ENCODE measurements at places on chromosomes 2 and 18.

DNA sequence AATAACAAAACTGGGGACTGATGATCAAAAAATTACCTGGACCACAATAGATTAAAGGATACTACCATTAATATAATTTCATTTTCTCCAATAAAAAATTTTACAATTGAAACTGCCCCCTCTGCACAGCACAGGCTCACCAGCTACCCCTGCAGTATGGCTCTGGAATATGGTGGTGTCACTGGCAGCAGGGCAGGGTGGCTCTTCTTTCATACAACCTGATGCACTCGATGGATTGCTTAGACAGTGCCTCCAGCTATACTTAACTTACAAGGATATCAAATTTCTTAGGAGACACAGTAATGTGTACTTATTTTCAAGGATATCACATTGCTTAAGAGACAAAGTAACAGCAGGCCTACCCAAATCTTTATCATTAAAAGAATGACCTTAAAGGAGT, 124.0 kb downstream of the PRELID3A start:
- no peak for DNase-seq

DNA sequence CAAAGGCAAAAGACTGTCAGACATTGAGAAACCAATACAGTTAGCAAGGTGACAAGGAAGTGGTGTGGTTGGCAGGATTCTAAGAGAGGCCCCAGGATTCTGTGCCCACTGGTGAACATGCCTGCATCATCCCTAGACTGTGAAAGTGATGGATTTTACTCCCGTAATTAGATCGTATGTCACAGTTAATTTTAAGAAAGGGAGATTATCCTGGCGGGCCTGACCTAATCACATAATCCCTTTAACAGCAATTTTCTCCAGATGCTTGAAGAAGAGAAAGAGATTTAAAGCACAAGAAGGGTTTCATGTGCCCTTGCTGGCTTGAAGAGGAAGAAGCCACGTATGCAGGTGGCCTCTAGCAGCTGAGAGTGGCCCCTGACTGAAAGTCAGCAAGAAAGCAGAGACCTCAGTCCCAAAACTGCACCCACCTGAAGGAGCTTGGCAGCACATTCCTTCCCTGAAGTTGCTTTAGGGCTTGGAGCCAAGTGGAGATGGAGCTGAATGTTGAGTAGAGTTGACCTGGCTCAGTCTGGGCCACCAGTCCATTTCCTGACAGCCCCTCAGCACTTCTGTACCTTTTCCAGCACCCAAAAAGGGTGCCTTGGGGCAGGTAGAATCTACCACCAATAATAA, 49.1 kb downstream of the GTF3C3 start:
- DNase-seq: no peak

DNA sequence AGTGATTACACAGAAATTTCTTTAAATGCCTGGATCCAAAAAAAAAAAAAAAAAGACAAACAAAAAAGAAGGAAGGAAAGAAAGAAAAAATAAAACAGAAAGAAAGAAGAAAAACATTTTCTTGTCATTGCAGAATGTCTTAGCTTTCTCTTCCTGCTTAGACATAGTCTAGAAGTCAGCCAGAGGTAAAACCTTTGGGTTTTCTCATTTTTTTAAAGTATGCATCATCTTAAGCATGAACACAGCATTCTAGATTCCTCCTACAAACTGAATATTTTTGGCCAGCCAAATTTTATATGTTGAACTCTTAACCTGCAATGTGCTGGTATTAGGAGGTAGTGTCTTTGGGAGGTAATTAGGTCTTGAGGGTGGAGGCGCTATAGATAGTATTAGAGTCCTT, 243.9 kb downstream of the TRIB2 start:
- no peak for DNase-seq

GRCh38 chr2:172375251-172375650, 52.1 kb upstream of the ITGA6 start:
- DNase-seq: no peak

- DNase-seq: no peak
These were observed 93.9 kb upstream of the CCDC85A start for GRCh38 chr2:56089931-56090330.

DNA sequence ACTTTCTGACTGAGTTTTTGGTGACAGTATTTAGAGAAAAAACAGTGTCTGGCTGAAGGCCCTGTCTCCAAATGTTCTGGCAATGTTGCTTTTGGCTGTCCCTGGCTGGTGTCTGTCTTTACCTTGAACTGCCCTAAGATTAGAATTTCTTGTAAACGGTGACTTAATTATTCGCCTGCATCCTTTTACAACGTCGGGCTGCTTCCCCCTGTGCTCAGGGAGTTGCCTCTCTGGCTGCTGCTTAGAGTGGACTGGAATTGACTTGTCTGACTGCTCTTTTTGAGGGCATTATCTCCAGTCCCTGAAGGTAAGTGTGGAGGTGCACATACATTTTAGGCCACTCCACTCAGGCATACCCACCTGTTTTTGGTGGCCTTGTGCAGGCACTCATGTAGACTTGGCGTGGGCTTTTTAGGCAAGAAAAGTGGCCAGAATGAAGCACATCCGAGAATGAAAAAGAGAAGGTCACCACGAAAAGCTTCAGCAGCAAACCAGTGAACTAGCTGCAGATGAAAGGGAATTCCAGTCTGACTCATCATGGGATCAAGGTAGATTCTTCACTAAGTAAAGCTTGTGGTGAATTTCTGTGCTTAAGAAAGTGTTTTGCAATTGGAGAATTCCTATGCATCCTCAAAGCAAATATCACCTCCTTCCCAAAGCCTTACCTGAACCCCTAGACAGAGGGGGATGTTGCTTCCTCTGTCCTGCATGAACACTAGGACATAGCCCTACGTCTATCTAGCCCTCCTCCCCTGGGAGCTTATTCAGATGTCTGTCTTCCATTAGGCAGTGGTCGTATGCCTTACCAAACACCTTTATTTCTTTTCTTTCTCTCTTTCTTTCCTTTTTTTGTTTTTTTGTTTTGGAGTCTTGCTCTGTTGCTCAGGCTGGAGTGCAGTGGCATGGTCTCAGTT, 230.3 kb upstream of the TRIB2 start:
- no peak for DNase-seq

GRCh38 chr18:74023220-74023619, 124.4 kb downstream of the FBXO15 start:
- DNase-seq: no peak

DNA sequence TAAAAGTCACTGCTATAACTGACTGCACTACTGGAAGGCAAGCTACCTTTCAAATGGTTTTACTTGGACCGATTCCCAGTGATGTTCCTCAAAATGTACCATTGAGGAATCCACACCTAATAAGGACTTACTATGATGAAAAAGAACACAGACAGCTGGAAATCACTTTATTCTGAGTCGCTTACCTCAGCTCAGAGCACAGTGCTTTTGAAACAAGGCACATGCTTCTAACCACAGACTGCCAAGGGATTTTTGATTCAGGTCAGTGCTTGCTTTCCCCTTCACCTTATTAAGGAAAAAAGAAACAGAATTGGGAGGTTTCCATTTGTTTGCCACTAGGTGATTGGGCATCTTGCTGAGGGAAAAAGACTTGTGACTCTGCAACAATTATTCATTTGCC, 707.5 kb upstream of the FSHR start:
- DNase-seq: no peak

GRCh38 chr2:71591044-71591443, 137.7 kb downstream of the DYSF start:
- DNase-seq: no peak

- DNase-seq: no peak
These were observed 344.5 kb upstream of the ATP5MC3 start for GRCh38 chr2:175525975-175526374.

- no peak for DNase-seq
These were observed 38.1 kb upstream of the LCLAT1 start for GRCh38 chr2:30408961-30409387.
